NCI-H510A (cell line): ENCODE measurements at places on chromosomes 5 and 9.

DNA sequence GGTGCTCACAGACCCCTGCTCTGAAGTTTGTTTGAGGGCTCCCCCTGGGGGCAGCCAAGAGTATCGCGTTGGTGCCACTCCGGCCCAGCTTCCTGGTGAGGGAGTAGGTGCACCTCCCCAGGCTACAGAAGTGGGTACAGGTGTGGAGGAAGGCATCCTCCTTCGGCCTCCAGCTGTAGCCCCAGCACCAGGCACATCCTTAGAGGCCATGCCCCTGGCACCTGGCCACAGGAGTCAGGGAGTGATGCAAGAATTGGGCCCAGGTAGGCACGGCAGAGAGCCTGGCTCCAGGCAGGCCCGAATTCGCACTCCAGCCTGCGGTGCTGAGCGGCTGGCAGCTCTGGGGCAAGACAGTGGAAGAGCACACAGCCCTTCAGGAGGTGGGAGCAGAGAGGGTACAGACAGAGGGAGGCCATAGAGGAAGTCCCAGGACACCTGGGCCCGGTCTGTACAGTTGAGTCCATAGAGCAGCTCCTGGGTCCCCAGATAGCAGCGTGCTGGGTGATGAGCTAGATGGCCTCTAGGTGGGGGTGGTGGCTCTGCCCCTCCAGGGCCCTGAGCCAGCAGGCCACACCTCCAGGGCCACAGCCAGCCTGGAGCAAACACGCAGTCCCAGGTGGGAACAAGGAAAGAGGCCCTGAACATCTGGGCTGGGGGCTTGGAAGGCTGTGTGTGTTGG lies 2.4 kb downstream of the SAPCD2 start:
- DNase-seq: peak; percentile 55

DNA sequence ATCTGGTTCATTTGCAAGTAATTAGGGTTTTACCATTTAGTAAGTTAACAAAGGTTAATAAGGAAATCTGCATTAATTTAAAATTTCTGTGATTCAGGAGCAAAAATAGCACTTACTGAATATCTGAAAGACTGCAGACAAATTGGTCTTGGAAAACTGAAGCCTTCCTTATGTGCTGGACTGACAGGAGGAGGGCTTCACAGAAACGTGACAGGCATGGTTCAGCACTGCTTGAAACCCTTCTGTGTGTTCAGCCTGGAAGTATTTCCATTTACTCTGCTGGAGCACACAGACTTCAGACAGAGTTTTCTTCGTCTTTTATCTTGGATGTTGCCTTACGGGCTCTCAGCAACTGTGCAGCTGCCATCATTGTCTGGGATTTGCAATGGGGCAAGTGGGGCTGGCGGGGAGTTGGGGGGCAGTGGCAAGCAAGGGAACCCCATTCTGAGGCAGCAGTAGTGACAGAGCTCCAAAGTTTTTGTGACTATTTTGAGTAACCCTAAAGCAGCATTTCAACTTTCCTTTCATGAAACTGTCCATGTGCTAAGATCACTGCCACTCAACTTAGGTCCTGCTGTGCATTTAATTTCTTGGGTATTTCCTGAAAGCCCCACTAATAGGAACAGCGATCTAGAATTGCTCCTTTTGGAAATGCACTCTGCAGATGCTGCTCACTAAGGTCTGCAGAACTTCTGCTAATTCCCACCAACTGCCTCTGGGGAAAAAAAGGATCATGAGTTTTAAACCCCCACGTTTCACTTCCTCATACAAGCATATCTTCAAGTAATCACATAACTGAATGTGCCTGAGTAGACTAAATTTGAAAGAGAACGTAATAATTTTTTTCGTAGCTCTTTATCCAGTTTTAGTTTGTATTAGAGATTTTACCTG lies 56.6 kb downstream of the KCNN2 start:
- no peak for DNase-seq

DNA sequence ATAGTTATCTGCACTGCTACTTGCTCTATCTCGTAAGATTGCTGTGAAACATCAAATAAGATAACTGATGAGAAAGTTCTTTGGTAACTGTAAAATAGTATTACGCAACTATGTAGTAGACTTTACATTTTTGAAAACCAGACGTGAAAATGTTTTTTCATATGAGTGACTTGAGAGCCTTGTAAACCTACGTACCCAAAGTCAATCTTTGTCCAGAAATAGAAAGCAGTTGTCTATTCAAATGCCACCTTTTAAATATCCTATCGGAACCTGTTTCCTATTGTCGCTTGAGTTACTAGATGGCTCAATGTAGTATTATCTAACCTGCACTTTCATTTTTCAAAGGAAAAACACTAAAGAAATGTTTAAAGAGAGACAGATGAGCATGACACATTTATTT lies 1.6 kb downstream of the FNIP1 start:
- DNase-seq: no peak

- no peak for DNase-seq
These were observed 58.0 kb downstream of the PLAC8L1 start for GRCh38 chr5:146047396-146047795.

- DNase-seq: no peak
These were observed 75.6 kb upstream of the SPIN1 start for GRCh38 chr9:88312517-88313103.

GRCh38 chr5:157476702-157477408 lies 16.8 kb downstream of the NIPAL4 start:
- no peak for DNase-seq

GRCh38 chr9:126702151-126703001 lies 88.6 kb downstream of the LMX1B start:
- DNase-seq: no peak

DNA sequence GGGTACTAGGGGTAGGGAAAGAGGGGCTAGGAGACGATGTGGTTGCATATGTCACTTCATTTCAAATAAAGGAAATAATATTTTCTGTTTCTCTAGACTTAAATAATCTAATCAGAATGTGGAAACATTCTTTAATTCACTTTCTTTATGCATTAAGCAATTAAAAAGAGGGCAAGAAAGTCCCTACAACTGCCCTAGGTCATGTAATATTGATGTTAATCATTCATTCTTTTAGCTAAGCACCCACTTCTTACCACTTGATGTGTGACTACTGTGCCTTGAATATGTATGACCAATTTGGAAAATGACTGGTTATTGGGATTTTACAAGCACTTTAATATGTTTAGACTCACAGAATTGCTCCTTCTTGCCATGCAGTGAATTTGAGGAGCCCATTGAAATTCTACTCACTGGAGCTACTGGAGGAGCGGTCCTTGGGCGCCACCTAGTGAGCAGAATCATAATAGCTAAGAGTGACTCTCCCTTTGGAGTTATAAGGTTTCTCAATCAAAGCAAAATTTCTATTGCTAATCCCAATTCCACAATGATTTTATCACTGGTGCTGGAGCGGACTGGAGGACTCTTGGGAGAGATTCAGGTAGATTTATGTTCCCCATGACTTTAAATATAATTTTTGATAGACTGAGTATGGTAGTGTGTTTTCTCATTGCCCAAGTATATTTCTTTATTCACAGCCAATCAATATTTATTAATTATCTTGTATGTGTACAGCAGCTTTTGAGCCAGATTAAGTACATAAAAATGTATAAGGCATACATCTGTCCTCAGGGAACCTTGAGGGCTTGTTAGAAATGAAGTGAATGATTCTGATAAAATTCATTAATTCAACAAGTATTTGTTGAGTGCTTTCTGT lies 225.1 kb downstream of the ADGRV1 start:
- DNase-seq: peak; percentile 4

GRCh38 chr9:109401990-109402318 lies 81.1 kb upstream of the EPB41L4B start:
- no peak for DNase-seq

DNA sequence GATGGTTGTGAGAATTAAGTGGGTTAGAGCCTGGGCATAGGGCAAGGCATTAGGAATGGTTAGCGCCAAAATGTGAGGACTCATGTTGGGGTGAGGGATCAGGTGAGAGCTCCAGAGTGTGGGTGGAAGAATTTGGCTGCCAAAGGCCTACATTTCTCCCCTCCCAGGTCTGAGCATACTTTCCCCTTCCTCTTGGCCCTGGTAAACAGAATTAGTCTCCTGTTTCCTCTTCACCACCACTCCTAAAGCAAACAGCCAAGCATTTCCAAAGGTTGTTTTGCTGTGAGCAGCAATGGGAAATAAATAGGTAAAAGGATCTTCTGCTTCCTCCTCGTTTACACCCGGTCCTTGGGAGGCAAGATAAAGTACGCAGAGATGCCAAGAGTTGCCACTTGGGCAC lies 132.5 kb downstream of the ZSWIM6 start:
- DNase-seq: no peak

GRCh38 chr9:111597852-111598732 lies 1.4 kb downstream of the PTGR1 start:
- DNase-seq: peak; percentile 17

GRCh38 chr9:36992501-36993316 lies 41.4 kb downstream of the PAX5 start:
- no peak for DNase-seq

- no peak for DNase-seq
These were observed 22.3 kb downstream of the GLIS3 start for GRCh38 chr9:4277531-4277991.

DNA sequence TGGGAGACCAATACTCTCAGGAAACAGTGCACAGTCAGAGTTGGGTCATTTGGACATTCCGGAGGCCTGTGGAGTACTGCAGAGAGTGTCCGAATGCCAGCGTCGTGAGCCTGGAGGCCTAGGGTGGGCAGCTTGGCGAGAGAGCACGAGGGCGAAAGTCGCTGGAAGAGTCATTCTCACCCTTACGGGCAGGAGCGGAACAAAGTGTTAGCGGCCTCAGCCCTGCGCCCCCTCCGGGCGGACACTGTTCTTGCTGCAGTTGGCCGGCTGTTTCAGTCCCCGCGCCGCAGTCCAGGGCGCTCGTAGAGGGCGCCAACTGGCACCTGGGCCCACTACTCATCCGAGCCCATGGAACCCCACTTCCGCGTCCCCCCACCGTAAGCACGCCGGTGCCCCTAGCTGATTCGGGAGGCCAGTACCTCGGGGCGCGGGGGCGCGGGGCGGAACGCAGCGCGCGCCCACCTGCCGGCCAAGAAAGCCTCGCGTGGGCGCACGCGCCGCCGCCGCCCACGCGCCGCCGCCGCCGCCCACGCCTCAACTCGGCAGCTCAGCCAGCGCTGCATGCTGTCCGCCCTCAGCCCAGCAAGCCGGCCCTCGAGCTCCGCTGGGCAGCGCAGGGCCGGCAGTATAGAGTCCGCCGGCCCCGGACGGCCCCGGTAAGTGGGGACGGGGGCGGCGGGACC lies 99.7 kb upstream of the CCL21 start:
- DNase-seq: no peak

DNA sequence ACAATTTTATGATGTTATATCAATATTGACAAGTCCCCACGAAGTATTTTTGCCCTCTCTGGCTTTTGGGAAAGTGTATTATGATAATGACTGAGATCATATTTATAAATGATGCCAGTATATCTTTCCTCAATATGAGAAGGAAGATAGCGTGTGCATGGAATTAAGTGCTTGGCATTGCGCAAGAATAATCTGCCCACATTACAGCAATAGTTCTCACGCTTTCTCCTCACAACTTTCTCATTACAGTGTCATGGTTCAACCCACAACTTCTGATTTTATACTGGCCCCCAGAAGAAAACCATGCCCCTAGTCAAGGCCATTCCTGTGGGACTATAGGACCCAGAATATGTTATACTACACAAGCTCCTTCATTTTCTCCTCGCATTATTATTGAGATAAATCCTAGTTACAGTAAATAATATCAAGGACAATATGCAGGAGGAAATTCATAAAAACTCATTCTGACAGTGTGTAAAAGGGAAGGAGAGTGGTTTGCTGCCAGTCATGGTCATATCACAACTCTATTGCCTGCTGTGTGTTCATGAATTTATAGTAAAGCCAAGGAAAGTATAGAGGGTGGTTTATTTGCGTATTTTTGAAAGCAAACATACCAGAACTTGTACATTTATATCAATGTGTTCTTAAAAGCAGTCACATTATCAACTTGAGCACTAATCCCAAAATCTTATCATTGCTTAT lies 114.1 kb downstream of the PIK3R1 start:
- no peak for DNase-seq

GRCh38 chr5:124061068-124061430 lies 549.1 kb downstream of the CSNK1G3 start:
- DNase-seq: no peak

DNA sequence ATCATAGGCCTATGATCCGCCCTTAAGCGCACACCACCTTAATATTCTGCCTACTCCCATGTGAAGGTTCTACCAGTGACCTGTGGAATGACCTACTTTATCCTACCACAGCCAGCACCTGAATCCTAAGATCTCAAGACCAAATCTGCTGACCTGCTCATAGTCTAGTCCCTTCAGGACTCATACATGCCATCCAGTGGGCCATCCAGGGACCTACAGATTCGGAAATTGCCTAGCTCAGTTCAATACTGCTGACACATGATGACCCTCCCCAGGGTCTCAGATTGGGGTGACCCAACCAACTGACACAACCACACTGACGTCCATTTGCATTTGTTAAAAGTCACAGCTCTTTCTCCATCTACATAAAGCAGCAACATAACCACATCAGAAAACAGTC lies 443.8 kb upstream of the ST8SIA4 start:
- no peak for DNase-seq

DNA sequence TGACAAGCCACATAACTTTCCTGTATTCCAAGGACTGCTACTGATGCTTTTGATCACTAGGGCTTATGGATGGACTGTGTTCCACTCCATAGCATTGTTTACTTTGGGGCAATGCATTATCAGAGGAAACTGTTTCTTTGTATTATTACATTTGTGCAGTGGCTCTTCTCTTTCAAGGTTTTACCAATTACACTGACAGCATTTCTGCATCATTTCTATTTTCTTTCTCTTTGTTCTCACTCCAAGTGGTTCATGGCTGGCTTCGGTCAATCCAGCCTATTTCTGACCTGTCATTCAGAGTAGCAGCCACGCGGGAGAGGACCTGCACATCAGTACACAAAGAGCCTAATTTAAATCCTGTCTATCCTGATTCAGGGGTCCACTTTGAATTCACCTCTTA lies 711.0 kb downstream of the TLE4 start:
- no peak for DNase-seq

DNA sequence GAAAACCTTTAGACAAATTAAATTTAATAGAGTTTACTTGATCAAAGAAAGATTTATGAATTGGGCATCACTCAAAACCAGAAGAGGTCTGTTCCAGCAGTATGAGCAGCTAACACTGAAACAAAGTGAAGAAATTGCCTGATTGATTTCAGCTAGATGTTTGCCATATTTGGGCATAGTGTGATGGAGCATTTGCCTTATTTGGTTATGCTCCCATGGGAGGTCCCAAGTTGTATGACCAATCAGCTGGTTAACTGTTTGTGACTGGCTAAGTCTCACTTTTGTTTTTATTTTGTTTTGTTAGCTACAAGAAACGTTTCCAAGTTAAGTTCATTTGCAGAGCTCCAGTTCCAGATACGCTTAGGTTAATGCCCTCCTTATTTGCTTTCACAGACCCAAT lies 53.3 kb upstream of the LMNB1 start:
- DNase-seq: no peak

- DNase-seq: no peak
These were observed 263.5 kb downstream of the CWC27 start for GRCh38 chr5:65032250-65032649.
